ENCODE measurements at places on chromosomes 1 and 21.

GRCh38 chr1:2074944-2075740 is 24.9 kb downstream of the PRKCZ start:
- no peaks in the 10 kb centered on the region for H3K27me3 ChIP-seq
- DNase-seq, result no peak
- peaks cover 15% of the 10 kb centered on the region for H3K4me1 ChIP-seq
- H3K36me3 ChIP-seq, result peaks cover 15% of the 10 kb centered on the region
- H3K27ac ChIP-seq, result no peak overlapping the region

DNA sequence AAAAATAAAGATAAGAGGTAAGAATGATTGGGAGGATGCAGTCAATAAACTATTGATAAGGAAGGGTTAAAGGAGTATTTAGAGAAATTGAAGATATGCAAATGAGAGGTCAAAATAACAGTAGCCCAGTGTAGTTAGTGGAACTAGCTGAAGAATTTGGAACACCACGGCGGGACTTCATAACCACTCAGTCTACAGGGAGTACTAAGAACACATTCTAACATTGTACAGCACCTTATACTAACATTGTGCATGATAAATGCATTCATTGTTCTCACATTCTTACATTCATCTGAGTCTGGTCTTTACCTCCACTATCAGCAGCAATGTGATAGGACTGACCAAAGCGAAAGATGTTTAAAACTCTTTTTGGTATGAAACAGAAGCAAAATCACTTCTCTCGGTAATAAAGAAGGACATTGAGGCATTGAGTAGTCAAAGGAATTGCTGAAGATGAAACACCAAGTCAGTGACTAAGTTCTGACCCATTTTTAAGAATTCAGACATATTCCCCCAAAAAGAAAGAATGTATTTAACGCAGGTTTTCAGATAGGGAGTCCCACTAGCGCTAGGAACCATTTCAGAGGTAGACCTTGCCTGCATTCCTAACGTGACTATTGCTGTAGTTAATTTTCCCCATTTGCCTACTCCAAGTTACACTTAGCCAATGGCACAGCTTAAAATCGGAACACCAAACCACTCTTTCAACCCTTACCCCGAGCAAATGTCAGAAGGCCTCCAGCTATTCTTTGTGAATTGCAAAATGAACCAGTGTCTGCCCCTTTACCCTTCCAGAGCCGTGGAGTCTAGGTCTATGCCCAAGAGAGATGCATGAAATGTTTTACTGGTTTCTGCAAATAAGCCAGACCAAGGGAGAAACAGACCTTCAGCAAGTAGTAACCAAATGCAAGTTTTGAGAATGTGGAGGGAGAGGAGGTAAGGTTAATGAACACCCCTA is 108.8 kb upstream of the IRF2BP2 start:
- peaks cover 84% of the 10 kb centered on the region for H3K4me1 ChIP-seq
- H3K4me3 ChIP-seq, result peak overlapping the region; percentile 61
- no peak for DNase-seq
- H3K27ac ChIP-seq, result no peak overlapping the region

DNA sequence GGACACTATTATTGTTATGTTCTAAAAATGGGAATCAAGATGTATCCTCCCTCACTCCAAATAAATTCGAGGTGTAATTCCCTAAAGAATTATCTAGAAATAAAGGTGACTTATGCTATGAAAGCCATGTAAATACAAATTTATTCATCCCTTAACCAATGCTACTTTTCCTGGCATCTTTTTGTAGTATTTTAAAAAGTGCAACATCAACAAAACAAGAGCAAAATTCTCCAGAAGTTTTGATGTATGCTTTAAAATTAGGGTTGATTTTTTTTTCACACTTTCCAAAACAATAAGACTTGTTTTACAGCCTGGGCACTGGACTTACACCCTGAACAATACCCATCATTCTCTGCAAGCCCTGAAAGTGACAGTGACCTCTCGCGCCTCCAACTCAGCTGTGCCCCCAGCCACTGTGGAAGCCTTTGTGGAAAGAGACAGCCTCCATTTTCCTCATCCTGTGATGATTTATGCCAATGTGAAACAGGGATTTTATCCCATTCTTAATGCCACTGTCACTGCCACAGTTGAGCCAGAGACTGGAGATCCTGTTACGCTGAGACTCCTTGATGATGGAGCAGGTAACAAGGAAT is 21.4 kb upstream of the CLCA1 start:
- H3K27me3 ChIP-seq, result no peaks in the 10 kb centered on the region
- H3K27ac ChIP-seq, result no peak overlapping the region
- H3K36me3 ChIP-seq, result no peaks in the 10 kb centered on the region
- peaks cover 17% of the 10 kb centered on the region for H3K4me1 ChIP-seq
- no peak overlapping the region for H3K4me3 ChIP-seq

GRCh38 chr1:93448983-93449804 is 1.3 kb downstream of the FNBP1L start:
- H3K27me3 ChIP-seq, result no peaks in the 10 kb centered on the region
- peak overlapping the region; percentile 98 for H3K4me3 ChIP-seq
- DNase-seq, result no peak
- peak overlapping the region; percentile 99 for H3K27ac ChIP-seq
- no peaks in the 10 kb centered on the region for H3K36me3 ChIP-seq

DNA sequence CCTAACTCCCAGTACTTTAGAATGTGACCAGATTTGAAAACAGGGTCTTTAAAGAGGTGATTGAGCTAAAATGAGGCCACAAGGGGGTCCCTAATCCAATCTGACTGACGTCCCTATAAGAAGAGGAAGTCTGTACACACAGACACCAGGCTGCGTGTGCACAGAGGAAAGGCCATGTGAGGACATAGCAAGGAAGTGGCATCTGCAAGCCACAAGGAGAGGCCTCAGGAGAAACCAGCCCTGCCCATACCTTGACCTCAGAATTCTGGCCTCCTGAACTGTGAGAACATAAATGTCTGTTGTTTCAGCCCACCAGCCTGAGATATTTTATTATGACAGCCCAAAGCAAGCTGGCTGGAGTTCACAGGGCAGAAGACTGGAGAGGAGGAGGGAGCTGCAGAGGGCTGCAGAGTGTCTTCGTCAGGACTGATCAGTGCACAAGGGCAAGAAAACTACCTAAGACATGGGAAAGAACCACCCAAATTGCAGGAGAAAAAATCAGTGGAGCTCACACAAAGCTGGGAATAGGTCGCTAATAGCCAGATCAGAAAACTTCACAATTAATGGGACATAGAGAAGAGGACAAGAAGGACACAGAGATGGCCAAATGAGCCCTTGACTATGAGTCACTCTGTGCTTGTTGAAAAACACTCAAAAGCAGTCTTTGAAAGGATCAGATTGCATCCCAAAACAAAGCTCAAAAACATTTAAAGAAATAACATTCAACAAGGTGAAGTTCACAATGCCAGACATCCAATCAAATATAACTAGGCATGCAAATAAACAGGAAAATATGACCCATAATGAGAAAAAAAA is 14.1 kb upstream of the WNT9A start:
- H3K27me3 ChIP-seq, result peaks cover 32% of the 10 kb centered on the region
- H3K4me3 ChIP-seq, result no peak overlapping the region
- no peaks in the 10 kb centered on the region for H3K36me3 ChIP-seq
- H3K27ac ChIP-seq, result no peak overlapping the region

- H3K27ac ChIP-seq, result no peak overlapping the region
- no peak for DNase-seq
- peaks cover 31% of the 10 kb centered on the region for H3K27me3 ChIP-seq
- H3K4me3 ChIP-seq, result no peak overlapping the region
- no peaks in the 10 kb centered on the region for H3K36me3 ChIP-seq
Observed at GRCh38 chr21:32909393-32909792, 116.3 kb upstream of the OLIG2 start.

- H3K4me3 ChIP-seq, result peak overlapping the region; percentile 62
- no peak overlapping the region for H3K27ac ChIP-seq
- peaks cover 9% of the 10 kb centered on the region for H3K4me1 ChIP-seq
- DNase-seq, result no peak
- H3K36me3 ChIP-seq, result no peaks in the 10 kb centered on the region
- peaks cover 73% of the 10 kb centered on the region for H3K27me3 ChIP-seq
Observed at GRCh38 chr1:41363591-41364320, 2.5 kb downstream of the FOXO6 start.

DNA sequence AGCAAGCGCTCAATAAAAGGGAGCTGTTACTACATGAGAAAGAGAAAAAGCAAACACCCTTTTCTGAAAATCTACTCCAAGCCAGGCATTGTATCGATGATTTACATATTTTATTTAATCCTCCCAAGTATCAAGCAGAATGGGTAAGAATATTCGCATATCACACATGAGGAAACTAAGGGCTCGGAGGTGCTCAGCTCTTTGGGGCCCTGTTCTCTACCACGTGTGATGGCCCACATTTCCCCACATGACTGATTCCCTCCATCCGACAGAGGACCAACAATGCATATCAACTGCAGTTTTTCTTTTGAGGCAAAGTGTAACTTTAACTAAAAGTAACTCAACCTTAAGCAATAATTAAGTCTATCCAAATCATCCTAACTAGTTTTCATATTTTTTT is 8.2 kb downstream of the ERI3 start:
- no peak overlapping the region for H3K27ac ChIP-seq
- no peak overlapping the region for H3K4me3 ChIP-seq
- peaks cover 44% of the 10 kb centered on the region for H3K4me1 ChIP-seq
- H3K36me3 ChIP-seq, result peaks cover 2% of the 10 kb centered on the region

DNA sequence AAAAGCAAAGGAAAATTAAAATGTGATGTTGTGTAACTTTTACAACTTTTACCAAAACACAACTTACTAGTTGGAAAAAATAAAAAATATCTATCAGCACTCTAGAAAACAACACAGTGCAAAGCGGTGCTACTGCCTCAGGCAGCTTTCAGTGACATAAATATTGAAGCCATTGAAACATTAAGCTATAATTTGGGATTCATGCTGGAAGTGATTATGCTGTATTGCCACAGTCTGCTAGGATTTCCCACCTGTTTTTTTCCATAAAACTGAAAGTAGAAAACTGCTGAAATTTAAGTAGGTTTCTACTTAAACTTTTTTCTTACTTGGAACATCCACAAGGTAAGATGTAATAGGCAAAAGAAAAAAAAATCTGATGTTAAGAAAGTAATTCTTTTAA is 674.4 kb downstream of the KCNT2 start:
- H3K4me1 ChIP-seq, result no peaks in the 10 kb centered on the region
- H3K4me3 ChIP-seq, result no peak overlapping the region
- H3K27ac ChIP-seq, result no peak overlapping the region
- no peaks in the 10 kb centered on the region for H3K36me3 ChIP-seq
- no peak for DNase-seq

DNA sequence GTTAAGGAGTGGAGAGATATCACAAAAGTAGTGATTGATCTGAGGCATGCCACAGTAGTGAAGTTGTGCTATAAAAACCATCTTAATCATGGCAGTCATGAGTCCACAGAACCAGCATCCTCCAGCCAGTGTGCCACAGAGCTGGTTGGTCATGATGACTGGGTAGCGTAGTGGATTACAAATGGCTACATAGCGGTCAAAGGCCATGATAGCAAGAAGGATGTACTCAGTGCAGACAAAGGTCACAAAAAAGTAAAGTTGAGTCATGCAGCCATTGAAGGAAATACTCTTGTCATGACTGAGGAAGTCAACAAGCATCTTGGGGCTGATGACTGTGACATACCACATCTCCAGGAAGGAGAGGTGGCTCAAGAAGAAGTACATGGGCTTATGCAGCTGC is 6.7 kb downstream of the OR6Y1 start:
- H3K27me3 ChIP-seq, result peaks cover 17% of the 10 kb centered on the region
- H3K4me1 ChIP-seq, result no peaks in the 10 kb centered on the region
- H3K4me3 ChIP-seq, result no peak overlapping the region
- H3K36me3 ChIP-seq, result no peaks in the 10 kb centered on the region

GRCh38 chr1:201795066-201795465 is 33.9 kb upstream of the IPO9 start:
- no peaks in the 10 kb centered on the region for H3K27me3 ChIP-seq
- no peak overlapping the region for H3K27ac ChIP-seq
- peaks cover 4% of the 10 kb centered on the region for H3K4me1 ChIP-seq
- DNase-seq, result no peak
- no peak overlapping the region for H3K4me3 ChIP-seq

DNA sequence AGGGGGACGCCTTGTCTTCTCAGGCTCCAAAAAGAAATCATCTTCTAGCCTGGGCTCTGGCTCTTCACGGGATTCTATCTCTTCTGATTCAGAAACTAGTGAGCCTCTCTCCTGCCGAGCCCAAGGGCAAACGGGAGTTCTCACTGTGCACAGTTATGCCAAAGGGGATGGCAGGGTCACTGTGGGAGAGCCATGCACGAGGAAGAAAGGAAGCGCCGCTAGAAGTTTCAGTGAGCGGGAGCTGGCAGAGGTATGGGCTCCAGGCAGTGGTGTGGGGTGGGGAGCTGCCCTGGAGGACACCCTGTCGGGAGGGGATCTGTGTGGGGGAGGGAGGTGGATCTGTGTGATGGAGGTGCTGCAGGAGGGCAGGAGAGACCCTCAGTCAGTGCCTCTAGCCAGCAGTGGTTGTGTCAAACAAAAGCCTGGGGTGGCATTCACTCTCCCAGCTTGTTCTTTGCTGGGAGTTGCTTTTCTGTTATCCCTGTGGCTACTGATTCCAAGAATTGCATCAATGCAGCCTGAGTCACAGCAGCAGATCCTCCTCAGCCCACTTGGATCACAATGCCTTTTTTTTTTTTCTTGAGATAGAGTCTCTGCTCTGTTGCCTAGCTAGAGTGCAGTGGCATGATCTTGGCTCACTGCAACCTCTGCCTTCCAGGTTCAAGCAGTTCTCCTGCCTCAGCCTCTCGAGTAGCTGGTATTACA is 21.8 kb downstream of the KDM4A start:
- no peak overlapping the region for H3K27ac ChIP-seq
- peaks cover 41% of the 10 kb centered on the region for H3K36me3 ChIP-seq
- H3K4me1 ChIP-seq, result no peaks in the 10 kb centered on the region
- DNase-seq, result no peak
- H3K27me3 ChIP-seq, result no peaks in the 10 kb centered on the region
- H3K4me3 ChIP-seq, result no peak overlapping the region

DNA sequence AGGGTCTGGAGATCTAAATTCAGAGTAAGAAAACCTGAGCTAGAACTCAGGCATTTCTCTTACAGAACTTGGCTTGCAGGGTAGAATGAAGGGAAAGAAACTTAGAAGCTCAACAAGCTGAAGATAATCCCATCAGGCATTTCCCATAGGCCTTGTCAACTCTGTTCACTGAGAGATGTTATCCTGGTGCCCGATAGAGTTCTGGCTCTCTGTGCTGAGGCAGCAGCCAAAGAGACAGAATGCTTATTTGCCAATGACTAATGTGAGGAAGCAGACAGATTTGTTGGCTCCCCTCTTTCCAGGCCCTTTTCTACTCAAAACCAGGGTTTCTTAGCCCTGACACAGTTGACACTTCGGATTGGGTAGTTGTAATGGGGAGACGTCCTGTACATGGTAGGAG is 22.3 kb upstream of the TRIM45 start:
- H3K36me3 ChIP-seq, result no peaks in the 10 kb centered on the region
- H3K4me1 ChIP-seq, result peaks cover 30% of the 10 kb centered on the region
- H3K27ac ChIP-seq, result peak overlapping the region; percentile 53
- H3K4me3 ChIP-seq, result no peak overlapping the region
- DNase-seq, result no peak
- H3K27me3 ChIP-seq, result no peaks in the 10 kb centered on the region

DNA sequence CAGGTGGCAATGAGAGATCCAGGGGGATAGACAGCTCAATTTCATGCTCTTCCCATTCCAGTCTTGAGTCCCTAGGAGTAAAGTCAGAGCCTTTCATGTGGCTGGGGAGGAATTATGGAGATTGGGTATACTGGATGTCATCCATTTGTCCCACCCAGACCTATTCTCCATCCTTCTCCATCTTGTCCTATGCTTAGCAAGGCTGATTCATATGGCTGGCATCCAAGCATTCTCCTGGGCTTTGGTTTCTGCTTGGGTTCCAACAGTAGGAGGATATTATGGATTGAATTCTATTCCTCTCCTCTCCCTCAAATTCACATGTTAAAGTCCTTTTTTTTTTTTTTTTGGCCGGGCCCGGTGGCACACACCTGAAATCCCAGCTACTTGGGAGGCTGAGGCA is 3.8 kb upstream of the CDC20 start:
- DNase-seq, result no peak
- H3K36me3 ChIP-seq, result peaks cover 9% of the 10 kb centered on the region
- peaks cover 25% of the 10 kb centered on the region for H3K4me1 ChIP-seq
- no peaks in the 10 kb centered on the region for H3K27me3 ChIP-seq
- peak overlapping the region; percentile 23 for H3K4me3 ChIP-seq

All from neural crest cell (in vitro differentiated cells).